Naive thymus-derived CD8-positive, alpha-beta T cell (primary cell): ENCODE measurements at places on chromosomes 3 and 15.

DNA sequence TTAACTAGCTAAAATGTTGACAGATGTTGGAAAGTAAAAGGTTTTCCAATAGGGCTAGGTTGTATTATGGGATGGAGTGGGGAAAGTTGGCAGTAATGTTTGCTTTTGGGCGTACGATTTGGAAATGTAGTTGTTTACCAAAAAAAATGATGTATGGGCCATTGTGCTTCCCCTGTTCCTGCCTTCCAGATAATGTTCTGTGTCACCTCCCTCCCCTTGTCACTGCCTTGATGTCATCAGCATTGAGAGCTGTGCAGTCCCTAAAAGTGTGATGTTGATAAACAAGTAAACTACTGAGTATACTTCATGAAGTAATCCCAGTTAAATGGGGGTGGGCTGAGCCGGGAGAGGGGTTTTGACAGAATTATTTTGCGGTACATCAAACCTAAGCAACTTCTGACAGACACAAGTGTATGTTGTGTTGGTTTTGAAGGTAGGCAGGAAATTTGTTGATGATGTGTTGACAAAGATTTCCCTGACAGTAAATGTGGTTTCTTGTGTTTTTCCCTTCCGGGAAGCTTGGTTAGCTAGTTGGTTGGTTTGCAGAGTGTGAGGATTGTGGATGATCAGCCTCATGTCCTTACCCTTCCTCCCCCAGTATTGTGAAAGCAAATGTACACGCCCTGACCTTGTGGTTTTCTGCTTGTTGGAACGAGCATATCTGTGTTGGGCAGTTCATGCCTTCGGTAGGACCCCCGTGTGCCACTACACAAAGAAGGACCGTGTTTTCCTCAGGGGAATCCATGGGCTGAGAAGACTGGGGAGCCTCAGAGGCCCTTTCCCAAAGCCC lies 87.3 kb downstream of the PGPEP1L start:
- DNase-seq = no peak

GRCh38 chr3:185940951-185941350 lies 3.1 kb upstream of the TRA2B start:
- no peak for DNase-seq

DNA sequence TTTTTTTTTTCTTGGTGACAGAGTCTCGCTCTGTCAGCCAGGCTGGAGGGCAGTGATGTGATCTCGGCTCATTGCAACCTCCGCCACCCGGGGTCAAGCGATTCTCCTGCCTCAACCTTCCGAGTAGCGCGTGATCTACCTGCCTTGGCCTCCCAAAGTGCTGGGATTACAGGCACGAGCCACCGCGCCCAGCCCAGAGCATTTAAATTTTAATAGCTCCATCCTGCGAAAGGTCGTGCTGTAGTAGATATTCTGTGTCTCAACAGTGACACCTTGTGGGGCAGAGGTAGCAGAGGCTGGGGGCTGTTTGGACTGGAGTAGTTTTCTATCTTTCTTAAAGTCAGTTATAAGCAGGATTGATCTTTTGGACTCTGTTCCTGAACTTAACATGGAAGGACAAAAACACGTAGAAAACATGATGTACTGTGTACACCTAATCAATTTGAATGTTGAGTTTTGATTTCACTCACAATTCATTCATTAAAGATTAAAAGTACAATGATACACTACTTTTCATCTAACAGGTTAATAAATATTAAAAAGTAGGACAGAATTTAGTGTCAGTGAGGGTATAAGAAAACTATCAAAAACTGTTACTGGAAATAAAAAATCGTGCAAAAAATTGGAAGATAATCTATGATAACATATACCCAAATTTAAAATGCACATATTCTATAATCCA lies 11.0 kb upstream of the PDCD6IP start:
- DNase-seq = peak; percentile 52

- DNase-seq = no peak
These were observed 349.4 kb upstream of the TPRG1 start for GRCh38 chr3:188822411-188822810.

DNA sequence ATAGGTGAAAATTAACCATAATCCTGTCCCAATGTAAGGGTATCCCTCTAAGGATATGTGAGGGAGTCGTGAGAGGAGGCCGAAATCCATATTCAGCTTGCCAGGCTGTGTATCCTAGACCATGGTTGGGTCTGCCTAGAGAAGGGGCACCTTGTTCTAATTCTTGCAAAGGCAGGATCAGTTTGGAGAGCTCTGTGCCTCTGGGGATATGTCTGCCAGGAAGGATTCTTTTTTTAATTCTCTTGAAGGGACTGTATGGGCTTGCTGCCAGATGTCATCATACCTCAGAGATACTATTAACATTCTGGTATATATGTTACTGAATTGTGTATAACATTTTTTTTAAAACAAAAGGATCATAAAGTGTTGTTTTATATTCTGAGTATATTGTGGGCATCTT lies 2.4 kb downstream of the ATP1B3 start:
- no peak for DNase-seq

DNA sequence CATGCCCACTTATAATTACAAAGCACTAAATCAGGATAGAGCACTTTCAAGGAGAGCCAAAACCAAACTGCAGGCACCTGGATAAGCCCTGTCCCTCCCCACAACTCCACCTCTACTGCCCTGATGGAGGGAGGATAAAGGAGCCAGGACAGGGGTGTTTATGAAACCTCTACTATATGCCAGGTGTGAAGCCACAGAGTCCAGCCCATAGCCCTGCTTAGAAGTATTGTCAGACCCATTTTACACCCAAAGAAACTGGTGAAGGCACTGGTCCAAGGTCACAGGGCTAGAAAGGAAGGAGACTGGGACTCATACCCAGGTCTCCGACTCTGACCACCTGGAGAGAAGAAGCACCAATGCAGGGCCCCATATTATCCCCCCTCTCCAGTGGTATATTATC lies 48.7 kb downstream of the SH3BP5 start:
- no peak for DNase-seq

DNA sequence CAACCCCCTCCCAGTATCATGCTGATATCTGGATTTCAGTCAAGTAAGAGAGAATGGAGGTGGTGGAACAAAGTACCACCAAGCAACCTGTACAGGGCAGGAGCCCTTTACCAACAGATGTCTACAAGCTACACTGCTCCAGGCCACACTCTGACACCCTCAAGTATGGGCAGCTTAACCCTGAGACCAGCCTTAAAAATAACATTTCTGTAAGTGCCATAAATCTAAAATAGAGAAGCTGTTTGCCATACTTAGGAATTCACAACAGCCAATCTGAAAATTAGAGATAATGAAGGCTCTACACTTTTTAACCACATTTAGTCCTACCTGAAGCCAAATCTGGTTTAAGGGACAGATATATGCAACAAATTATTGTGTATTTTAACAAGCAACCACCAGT lies 59.7 kb downstream of the C3orf70 start:
- DNase-seq = no peak
